ENCODE measurements at places on chromosomes 1 and 21. TPM values are rescaled to one million over a fixed set of nuclear protein-coding genes. Genes with fewer than 3 reads are reported as not detected.
A peak's percentile ranks its signal among the peaks of the same experiment; 100 is the strongest.

- DNase-seq: no peak
Measured at GRCh38 chr1:103283371-103283770, 175.0 kb upstream of the COL11A1 start.

DNA sequence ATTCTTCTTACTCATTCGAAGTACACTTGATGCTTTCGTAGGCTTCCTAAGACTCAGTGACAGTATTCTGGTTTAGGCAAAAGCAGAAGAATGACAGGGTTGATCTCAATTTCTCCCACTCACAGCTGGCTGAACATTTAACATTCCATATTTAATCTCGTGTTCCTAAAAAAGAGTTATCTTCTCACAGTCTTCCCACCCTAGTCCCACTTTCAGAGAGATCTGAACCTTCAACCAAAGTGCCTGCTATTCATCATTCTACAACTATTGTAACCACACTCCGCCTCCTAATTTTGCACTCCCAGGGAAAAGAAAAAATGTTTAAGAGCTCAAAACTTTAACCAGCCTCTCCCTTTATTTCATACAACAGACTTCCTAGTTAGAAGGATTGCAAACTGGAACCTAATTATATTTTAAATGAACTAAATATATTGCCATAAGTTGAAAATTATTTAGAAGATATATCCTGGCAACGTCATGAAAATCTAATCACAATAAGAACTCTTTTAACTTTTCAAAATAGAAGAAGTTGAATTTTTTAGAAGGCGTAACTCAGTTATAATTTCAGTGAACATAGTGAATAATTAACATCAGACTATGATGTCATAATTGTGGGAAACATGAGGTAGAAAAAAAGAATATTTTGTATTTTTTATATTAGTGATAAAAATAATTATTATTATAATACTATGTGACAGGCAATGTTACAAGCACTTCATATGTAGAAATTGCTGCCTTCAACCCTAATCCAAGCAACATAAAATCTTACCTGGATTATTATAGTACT lies 540.9 kb upstream of the ADGRL2 start:
- DNase-seq: no peak

GRCh38 chr1:222263791-222264190 lies 284.1 kb downstream of the HHIPL2 start:
- no peak for DNase-seq

DNA sequence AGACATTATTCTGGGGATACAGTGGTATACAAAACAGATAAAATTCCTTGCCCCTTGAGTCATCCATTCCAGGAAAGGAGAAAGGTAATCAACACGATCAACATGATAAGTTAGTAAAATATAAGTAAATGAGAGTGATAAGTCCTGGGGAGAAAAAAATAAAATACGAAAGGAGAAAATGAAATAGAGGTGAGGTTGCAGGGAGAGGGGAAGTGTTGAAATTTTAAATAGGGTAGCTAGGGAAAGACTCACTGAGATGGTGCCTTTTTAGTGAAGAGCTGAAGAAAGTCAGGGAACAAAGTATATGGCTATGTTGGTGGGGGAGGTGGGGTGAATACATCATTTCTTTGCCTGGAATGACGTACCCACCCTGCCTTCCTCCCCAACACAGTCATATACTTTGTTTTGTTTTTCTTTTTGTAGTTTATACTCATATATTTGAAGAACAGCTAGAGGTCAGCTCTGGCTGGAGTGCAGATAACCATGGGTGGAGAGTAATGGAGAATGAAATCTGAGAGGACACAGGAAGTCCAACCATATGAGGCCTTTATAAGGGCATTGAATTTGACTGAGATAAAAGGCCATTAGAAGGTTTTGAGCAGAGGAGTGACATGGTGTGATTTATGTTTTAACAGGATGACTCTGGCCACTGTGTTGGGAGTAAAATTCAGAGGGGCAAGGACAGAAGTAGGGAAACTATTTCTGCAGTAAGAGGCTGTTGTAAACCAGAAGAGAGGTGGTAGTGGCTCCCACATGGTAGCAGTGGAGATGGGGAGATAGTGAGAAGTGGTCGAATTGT lies 54.8 kb downstream of the OSBPL9 start:
- DNase-seq: peak; percentile 86

- peak; percentile 60 for DNase-seq
Measured at GRCh38 chr1:71657891-71658679, 577.2 kb upstream of the ZRANB2 start.

DNA sequence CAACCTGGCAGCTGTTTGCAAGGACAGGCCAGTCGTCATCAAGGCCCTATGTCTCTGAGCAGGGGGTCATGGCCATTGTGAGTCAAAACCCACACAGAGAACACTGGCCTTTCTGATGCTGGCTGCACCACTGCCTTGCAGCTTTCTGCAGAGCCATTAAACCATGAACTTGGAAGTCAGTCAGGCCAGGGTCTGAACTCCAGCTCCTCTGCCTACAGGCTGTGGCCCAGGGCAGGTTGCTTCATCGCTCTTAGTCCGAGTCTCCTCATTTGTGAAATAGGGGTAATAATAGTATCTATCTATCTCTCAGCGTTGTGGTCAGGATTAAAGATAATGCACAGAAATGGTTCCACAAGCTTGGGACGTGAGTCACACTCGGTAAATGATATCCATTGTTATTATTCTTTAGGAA lies 35.8 kb upstream of the HIVEP3 start:
- DNase-seq: peak; percentile 85

DNA sequence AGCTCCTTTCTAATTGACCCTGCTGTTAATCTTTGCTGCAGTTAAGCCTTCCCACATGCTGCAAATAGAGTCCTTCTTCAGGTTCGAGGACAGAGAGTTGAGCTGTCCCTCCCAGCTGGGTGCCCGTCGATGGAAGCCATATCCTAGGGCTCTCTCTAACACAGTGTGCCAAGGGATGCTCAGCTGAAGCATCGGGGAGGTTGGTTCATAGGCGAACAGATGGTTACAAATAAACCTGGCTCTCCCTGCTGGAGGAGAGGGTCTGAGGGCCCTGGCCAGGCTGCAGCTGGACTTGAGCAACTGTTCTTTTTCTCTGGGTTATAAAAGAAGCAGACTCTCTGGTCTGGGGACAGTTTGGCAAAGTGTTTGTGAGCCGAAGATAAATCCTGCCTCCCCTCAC lies 120.3 kb upstream of the C8B start:
- DNase-seq: no peak

DNA sequence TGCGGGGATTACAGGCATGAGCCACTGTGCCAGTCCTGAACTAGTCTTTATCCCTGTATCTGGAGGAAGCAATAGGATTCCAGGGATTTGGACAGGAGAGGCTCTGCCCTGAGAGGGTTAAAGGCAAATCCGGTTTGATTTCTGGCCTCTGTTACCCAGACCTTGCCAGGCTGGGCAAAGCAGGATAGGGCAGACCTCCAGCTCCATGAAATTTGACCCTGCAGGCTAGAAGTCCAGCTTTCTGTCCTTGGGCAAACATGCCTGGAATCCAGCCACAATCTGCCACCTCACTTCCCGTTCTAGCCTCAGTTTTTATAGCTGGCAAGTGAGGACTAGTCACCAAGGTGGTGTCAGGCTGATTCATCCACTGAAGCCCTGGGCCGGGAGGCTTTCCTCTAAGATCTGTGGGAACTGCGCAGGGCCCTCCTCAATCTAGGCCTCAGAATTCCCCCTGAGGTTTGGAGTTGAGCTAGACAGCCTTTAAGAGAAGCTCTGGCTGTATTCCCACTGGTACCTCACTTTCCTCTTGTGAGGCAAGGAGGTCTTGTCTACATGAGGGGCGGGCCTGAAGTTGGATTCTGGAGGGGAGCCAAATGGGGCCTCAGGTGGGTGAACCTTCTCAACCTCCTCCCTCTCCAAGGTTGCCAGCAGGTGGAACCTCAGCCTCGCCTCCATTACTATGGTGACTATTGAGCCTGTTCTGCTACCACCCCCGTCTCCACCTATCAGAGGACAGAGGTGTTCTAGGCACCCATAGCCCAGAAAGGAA lies 7.0 kb upstream of the P3R3URF start:
- peak; percentile 87 for DNase-seq

GRCh38 chr1:35619237-35620121 lies 21.8 kb downstream of the PSMB2 start:
- no peak for DNase-seq

DNA sequence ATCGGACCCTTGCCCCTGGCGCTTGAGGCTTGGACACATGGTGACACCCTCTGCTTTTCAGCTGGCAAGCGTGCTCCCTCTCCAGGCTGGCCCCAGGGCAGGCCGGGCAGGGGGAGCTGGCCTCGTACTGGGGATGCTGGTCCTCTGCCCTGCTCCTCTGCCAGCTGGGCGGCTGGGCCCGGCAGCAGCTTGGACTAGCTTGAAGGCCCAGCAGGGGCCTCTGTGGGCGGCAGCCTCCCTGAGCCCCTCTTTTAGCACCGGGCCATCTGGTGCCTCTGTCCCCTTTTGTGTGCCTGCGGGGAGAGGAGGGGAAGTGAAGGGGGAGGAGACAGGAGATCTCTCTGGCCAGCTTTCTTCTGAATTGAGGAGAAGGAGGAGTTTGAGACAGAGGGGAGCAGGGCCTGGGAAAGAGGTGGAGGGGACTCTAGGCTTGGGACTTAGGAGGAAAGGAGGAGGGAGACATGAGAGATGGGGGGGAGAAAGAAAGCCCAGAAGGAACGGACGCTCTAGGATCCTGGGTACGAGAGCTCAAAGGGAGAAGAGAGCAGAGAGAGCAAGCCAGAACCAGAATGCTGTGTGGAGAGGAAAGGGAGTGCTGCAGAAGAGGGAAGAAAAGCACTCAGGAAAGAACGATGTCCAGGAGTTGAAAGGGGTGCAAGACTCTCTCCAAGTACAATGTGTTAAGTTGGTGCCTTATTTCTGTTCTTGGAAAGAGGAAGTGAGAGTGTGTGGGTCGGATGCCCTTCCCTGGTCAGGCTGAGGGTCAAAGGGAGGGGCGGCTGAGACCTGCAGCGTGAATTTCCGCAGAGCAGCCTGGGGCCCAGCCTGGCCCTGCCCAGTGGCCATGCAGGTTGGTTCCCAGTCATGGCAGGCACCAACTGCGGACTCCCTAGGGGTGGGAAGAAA lies 40.3 kb downstream of the IER5 start:
- no peak for DNase-seq

DNA sequence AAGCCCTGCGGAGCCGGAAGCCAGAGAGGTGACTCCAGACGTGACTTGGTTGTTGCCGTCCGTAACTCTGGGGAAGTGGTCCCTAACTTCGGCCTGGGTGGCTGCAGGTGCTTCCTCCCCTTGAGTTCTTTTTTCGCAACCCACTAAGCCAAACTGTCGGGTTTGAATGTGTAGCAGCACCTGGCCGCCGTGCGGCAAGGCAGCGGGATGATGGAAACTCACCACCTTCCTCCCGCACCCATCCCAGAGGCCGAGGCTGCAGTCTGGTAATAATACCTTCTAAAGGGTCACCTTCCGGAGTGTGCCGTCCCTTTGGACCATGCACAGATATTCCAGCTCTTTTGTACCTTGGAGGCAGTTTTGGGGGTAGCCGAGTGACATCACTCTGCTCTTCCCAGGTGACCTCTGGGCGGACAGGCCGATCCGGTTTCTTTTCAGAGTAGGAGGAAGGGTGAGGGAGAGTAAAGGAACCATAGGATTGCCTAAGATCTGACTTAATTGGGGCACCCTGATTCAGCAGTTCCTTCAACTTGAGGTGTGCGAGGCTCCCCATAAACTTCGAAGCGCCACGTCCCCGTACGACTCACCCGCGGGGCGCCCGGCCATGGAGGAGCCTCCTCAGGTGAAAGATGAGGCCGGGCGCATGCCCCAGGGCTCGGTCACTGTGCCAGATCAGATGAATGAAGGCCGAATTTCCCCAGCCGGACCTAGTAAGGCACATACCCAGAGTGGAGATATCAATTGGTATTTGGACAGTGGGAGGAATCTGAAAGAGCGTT lies 1.0 kb downstream of the KCNK1 start:
- DNase-seq: no peak

DNA sequence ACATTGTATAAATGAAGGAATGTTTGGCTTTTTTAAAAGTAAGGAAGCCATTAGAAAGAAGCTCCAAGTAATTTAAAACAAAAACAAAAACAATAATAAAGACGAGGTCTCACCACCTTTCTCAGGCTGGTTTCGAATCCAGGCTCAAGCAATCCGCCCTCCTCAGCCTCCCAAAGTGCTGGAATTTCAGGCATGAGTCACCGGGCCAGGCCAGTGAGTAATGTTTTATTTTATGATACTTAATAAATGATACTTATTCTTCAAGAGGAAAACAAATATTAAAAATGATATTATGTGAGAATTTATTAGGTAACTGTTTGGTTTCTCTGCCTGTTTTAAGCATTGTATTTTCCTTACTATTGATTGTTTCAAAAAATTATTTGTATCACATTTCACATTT lies 201.4 kb upstream of the BRINP3 start:
- DNase-seq: no peak

GRCh38 chr1:221032637-221033280 lies 153.5 kb downstream of the HLX start:
- DNase-seq: peak; percentile 25

GRCh38 chr1:58814251-58815068 lies 30.6 kb upstream of the JUN start:
- no peak for DNase-seq

GRCh38 chr1:119544165-119544762 lies 37.3 kb downstream of the HSD3B1 start:
- peak; percentile 7 for DNase-seq

DNA sequence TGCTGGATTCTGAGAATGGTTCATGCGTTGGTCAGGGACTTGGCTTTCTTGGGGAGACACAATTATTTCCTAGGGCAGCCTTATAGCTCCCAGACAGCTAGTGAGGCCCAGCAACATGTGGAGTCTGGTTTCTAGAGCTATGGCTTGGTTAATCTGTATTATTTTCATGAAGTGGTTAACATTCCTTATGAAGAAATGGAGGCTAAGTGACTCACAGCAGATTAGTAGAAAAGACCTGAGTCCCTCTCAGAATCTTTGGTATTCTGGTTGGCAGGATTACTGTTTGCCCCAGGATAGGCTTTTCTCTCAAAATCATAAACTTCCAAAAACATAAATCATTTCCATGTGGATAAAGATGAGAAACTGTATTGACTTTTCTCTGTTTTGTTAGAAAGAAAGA lies 42.3 kb downstream of the DUSP10 start:
- DNase-seq: peak; percentile 62

GRCh38 chr1:31241321-31241720 lies 1.6 kb upstream of the NKAIN1 start:
- DNase-seq: no peak

GRCh38 chr1:240278082-240278481 lies 186.4 kb downstream of the FMN2 start:
- no peak for DNase-seq

DNA sequence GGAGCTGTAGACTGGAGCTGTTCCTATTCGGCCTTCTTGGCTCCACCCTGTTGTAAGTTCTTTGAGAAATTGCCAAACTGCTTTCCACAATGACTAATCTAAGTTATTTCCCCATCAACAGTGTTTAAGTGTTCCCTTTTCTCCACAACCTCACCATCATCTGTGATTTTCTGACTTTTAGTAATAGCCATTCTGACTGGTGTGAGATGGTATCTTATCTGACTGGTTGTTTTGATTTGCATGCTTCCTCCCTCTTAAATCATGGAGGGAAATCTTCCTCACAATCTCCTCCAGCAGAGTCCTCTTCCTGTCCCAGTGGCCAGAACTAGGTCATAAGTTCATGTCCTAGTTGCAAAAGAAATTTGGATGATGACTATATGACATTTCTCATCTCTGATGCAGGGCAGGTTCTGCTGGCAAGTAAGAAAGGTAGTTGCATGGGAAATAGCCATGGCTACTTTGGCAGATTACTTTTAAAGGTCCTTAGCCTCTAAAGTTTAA lies 294.0 kb downstream of the LRRC40 start:
- peak; percentile 92 for DNase-seq

COL6A1 gene
- total RNA-seq: 538 TPM

MPZ gene
- total RNA-seq: 2.9 TPM

SERTAD4 gene
- 31.1 TPM for total RNA-seq

ADAM30 gene
- total RNA-seq: under 0.01 TPM

SELENOF gene
- total RNA-seq: 275 TPM

SRSF11 gene
- total RNA-seq: 147 TPM
